HepG2 (cell line): ENCODE measurements at places on chromosomes 5 and 9.

- no peak for DNase-seq
These were observed 19.9 kb upstream of the KCNIP1 start for GRCh38 chr5:170483701-170484458.

GRCh38 chr5:50958852-50959457 is 292.5 kb downstream of the PARP8 start:
- DNase-seq = peak; percentile 53

DNA sequence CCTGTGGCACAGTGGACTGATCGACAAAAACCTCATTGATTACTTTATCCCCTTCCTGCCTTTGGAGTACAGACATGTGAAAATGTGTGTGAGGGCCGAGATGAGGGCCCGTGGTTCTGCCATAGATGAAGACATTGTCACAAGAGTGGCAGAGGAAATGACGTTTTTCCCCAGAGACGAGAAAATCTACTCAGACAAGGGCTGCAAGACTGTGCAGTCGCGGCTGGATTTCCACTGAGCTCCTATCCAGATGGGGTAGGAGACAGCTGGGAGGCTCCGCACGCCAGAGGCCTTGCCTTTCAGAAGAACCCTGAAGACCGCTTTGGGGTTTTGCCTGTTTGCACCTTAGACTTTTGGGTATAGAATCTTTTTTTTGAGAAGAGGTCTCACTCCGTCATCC is 6.4 kb downstream of the TOR1B start:
- DNase-seq = no peak

DNA sequence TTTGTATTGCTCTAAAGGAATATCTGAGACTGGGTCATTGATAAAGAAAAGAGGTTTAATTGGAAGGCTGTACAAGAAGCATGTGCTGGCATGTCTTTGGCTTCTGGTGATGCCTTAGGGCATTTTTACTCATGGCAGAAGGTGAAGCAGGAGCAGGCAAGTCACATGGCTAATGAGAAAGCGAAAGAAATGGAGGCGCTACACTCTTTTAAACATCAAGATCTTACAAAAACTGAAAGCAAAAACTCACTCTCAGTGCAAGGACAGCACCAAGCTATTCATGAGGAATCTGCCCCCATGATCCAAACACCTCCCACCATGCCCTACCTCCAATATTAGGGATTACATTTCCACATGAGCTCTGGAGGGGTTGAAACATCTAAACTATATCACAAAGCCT is 1458.8 kb upstream of the ACO1 start:
- no peak for DNase-seq

GRCh38 chr5:177226860-177227259 is 76.7 kb downstream of the RAB24 start:
- no peak for DNase-seq

DNA sequence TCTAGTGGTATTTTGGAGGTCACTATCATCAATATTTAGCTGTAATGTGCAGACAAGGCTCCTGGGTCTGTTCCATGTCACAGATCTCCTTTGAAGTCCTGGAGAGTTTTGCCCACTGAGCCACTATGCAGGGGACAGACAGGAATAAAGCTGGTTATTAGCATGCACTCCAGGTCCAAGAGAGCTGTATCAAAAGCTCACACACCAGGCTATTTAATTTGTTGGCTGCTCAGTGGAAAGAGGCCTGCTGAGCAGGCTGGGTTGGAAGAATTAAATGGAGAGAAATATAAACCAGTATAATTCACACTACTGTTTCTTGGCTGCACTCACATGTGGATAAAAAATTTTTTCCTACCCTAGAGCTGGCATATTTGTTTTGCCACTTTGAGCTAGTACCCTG is 113.8 kb upstream of the TAF11L2 start:
- DNase-seq = no peak

GRCh38 chr5:67774267-67774552 is 441.3 kb upstream of the PIK3R1 start:
- DNase-seq = peak; percentile 68

DNA sequence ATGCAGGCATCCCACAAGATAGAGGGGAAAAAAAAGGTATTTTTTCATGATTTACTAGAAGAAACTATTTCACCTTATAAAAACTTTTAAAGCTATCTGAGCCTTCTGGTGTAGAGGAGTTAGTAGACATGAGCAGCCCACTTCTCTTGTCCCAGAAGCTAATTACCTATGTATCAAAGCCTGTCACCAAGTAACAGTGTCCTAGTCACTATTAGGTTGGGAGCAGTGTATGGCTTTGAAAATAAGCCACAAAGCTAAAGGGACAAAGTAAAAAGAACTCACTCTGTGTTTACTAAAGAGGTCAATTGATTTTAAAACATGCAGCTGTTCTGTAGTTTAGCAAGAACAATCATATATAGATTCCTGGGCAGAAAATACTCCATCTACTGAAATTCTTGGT is 1286.1 kb downstream of the PTPRD start:
- DNase-seq = no peak

- no peak for DNase-seq
These were observed 48.5 kb downstream of the MACROH2A1 start for GRCh38 chr5:135350536-135350935.

- no peak for DNase-seq
These were observed 294.6 kb downstream of the SEC61B start for GRCh38 chr9:99516657-99517049.

- no peak for DNase-seq
These were observed 253.4 kb downstream of the NR2F1-AS1 start for GRCh38 chr5:93327605-93328004.

- DNase-seq = no peak
These were observed 73.0 kb upstream of the PAPPA start for GRCh38 chr9:116080561-116080960.

GRCh38 chr9:130140706-130141105 is 31.5 kb upstream of the NCS1 start:
- DNase-seq = no peak

DNA sequence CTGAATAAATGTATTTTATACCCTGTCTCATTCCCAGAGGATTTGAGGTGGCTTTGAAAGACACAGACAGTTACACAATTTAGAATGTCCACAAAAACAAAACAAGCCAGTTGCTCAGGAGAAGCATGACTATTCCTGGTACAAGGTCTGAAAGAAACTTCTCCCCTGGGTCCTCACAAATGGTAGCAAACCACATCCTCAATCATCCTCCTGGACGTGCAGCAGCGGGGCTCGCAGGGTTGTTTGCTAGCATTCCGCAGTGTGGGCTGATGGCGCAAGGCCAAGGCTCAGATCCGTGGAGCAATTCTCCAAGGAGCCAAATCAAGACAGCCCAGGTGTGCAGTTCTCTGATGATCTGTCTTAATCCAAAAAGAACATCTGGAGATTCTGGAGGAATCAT is 210.3 kb downstream of the ACTL7B start:
- DNase-seq = no peak

GRCh38 chr5:58793888-58794657 is 211.2 kb downstream of the RAB3C start:
- DNase-seq = no peak

- DNase-seq = peak; percentile 34
These were observed 3.3 kb upstream of the CDC20B start for GRCh38 chr5:55176176-55176818.

- DNase-seq = no peak
These were observed 12.1 kb downstream of the NR4A3 start for GRCh38 chr9:99833735-99834134.

DNA sequence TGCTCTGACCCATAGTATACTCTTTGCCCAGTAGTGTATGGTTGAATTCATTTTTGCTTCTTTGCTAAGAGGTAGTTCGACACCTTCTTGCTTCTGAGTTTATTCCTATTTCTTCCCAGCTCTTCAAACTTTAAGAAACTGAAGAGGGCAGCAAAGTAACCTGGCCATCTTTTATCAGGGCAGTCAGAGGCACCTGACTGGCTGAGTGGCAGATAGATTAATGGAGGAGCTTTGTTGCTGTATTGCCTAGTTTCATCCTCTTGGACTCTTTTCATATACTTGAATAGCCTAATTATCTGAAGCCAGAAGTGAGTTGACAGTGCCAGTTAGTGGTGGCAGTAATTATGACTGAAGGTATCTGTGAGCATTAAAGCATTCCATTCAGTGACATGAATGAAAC is 82.5 kb downstream of the UHRF2 start:
- no peak for DNase-seq

DNA sequence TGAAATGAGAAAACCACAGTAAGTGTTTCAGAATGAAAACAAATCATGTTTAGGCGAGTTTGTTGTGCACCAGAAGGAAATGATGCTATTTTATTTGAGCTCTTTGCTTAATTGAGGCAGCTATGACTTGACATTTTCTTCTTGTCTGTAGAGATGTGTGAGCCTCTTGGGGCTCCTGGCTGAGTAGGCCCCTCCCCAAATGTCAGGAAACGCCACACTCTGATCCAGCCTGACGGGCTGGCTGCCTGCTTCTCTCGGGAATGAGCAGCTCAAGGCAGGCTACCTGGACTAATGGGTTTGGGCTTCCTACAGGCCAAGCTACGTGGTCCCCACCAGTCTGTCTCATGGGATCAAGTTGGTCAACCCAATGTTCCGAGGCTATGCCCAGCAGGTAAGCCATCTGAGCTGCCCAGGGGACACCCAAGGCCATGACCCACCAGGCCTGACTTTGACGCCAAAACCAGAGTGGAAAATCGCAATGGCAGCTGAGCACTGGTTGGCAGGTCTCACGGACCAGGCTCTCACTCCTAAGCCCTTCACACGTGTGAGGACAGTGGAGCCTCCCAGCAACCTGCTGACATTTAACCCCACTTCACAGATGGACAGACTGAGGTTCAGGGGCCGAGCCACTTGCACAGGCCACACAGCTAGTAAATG is 29.9 kb downstream of the USP20 start:
- no peak for DNase-seq

DNA sequence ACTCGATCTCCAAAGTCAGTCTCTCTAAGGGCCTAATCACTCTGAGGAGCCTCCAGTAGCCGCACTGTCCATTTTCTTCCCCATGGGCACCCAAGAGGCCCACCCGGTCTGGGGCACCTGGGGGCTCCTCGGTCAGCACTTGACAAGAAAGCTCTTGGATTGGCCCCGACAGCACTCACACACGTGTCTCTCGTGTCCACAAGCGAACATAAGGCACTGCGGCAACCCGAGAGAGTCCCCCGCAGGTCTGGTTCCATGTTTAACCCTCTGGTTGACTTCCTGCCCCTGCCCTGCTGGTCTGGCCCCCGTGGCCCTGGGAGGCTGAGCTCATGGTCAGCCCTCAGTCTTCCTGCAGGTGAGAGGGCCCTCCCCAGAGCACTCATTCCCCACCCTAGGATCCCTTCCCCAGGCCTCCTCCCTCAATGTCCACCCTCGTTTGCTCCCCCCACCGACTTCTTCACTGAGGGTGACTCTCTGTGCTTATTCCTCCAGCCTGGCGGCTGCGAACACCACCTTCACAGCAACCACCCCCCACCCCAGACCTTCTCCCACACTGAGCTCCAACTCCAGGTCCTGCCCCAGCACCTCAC is 16.3 kb upstream of the LRRC14B start:
- no peak for DNase-seq

- no peak for DNase-seq
These were observed 22.9 kb upstream of the GLRX start for GRCh38 chr5:95845391-95845790.

- no peak for DNase-seq
These were observed 7.1 kb upstream of the NANS start for GRCh38 chr9:98049288-98050072.

- no peak for DNase-seq
These were observed 379.0 kb upstream of the NUDT12 start for GRCh38 chr5:103941596-103941995.

DNA sequence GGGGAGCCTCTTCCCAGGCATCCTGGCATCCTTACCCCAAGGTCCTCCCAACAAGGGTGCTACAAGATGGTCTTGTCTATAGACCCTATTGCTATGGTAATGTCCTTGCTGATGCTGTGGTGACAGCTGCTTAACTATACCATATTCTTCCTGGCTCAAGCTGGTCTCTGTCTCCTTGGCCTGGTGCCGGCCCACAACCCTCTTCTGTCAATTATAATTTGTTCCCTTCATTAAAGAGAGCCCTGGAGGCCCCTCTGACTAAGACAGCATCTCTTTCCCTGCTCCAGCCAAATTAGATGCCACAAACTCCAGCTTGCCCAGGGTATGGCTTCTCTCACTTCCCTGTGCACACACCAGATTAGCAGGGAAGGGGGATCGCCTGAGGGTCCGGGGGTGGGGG is 86.7 kb downstream of the PSD2 start:
- no peak for DNase-seq

- no peak for DNase-seq
These were observed 187.9 kb downstream of the PALM2AKAP2 start for GRCh38 chr9:109967651-109968642.

GRCh38 chr9:21833090-21833801 is 30.8 kb downstream of the MTAP start:
- DNase-seq = no peak

- peak; percentile 79 for DNase-seq
These were observed 112.2 kb downstream of the ZNF608 start for GRCh38 chr5:124634228-124634739.

GRCh38 chr5:125668884-125669283 is 754.3 kb upstream of the GRAMD2B start:
- no peak for DNase-seq

DNA sequence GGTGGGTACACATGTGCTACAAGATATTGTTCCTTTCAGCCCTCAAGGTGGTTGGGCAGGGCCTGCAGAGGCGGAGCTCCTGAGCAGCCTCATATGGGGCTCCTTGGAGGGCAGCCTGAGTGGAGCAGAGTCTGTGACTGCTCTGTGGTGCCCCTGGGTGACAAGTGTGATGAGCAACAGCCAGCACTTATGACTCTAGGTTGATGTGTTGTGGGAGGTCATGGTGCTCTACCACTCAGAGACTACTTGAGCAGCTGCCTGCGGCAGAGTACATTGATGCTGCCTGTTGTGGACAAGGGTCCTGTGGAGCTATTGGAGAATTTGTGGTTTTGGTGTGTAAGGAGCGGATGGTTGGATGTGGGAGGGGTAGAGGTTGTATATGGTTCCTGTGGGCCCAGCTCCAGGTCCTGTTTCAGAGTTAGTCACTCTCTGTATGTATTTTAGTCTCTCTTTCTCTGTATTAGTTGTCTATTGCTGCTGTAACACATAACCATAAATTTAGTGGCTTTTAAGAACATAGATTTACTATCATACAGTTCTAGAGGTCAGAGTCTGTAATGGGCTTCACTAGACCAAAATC is 141.3 kb downstream of the SREK1 start:
- DNase-seq = no peak

- no peak for DNase-seq
These were observed 2.0 kb downstream of the NMUR2 start for GRCh38 chr5:152403046-152403445.

DNA sequence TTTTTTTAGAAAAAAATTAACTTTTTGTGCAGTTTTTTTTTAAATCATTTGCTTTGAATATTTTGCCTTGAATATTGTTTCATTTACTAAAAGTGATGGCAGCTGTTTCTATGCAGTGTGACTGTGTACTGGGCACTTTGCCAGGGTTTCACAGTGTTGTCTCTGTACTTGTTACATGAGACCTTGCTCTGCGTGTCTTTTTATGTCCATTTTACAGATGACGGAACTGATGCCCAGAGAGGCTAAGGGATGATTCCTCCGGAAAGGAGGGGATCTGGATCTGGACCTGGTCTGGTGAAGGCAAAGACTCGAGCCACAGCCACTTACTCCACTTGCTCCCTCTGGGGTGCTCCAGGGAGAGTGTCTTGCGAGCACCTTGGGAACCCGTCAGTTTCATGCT is 124.8 kb upstream of the PTCH1 start:
- DNase-seq = no peak

GRCh38 chr5:135242866-135243555 is 156.0 kb downstream of the MACROH2A1 start:
- no peak for DNase-seq

GRCh38 chr9:126707083-126707482 is 93.4 kb downstream of the LMX1B start:
- DNase-seq = no peak
